ENCODE measurements at places on chromosomes 7 and 10. TPM values are rescaled to one million over a fixed set of nuclear protein-coding genes. Genes with fewer than 3 reads are reported as not detected.

The ASAH2B gene
- 7.2 TPM for total RNA-seq

The IFIT1B gene
- not detected for total RNA-seq

The CYP17A1 gene
- not detected for total RNA-seq

The FAM107B gene
- 32.1 TPM for total RNA-seq

DNA sequence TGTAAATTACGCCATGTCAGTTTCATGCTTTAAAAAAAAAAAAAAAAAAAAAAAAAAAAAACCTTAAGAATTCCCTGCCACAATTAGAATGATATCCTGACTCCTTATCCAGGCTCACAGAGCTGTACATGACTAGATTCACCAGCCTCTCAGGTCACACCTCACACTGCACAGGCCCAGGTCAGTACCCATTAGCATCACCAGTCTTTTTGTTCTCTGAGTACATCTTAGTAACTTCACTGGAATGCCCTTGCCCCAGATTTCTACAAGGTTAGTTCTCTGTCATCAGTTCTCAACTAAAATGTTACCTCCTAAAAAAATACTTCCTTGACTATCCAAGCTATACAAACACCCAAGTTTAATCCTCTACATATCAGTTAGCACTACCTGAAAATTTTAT is 211.0 kb downstream of the LRRN3 start:
- no peaks in the 10 kb centered on the region for H3K4me1 ChIP-seq
- no peak for DNase-seq
- no peaks in the 10 kb centered on the region for H3K27me3 ChIP-seq
- H3K36me3 ChIP-seq: no peaks in the 10 kb centered on the region
- no peak overlapping the region for H3K27ac ChIP-seq

DNA sequence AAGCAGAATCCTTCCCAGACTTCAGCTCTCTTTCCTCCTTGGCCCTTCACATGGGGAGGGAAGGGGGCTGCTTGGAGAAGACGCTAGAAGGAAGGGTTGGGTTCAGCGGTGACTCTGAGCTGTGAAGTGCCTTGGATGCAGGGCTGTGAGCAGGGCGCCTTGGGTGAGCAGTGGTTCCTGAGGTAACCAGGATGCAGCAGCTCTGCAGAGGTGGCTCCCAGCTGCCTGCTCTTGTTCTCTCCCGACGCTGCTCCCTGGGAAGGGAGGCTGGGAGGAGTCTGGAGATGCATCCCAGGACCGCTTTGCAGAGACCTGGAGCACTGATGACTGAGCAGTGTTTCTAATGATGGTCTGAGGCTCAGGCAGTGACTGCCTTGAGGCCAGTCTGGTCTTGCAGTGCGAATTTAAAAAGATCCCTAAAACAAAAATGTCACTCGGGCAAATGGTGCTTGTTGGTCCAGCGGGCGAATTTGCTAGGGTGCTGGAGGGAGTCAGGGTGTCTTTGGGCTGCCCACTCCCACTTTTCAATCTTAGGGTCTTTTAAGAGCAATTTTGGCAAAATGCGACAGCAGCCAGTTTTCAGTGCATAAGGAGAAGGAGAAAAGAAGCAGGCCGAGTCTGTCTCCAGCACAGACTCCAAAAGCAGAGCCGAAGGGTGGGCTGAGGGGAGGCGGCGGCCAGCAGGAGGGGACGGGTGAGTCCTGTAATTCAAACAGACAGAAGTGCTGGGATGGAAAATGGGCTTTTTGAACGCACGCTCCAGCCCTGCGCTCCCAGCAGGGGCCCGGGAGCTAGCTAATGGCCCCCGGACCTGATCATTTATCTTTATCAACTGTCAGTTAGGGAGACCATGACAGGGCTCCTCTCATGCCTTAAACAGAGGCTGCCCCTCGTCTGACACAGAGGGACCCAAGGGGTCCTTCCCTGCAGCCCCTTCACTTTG is 191.2 kb upstream of the SHH start:
- no peaks in the 10 kb centered on the region for H3K36me3 ChIP-seq
- H3K27me3 ChIP-seq: peaks cover 2% of the 10 kb centered on the region
- no peak for DNase-seq

DNA sequence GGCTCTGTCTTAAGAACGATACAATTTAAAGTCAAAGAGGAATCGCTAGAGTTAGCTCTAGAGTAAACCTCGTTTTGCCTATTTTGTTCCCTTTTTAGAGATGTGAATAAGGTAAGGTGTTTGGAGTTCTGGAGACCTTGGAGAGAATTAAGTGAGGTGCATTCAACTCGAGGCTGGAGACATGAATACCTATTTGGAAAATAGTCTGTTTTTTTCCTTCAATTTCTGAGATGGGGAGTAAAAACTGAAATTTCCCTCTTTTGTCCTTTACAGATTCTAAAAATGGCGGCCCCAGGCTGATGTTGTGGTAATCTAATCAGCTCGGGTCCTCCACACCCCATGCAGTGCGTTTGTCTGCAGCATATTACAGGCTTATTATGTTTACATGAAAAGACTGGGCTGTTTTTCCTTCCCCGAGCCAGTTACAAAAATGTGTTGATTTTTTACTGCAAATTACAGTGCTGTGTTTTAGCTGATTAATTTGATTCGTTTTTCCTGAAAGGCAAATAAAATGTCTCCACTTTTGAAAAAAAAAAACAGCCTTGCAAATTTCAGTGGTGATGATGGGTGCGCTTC is 1.5 kb downstream of the KMT2E start:
- peaks cover 21% of the 10 kb centered on the region for H3K4me1 ChIP-seq
- DNase-seq: peak; percentile 54
- no peaks in the 10 kb centered on the region for H3K27me3 ChIP-seq

- peaks cover 31% of the 10 kb centered on the region for H3K4me1 ChIP-seq
- H3K27ac ChIP-seq: peak overlapping the region; percentile 95
- no peak overlapping the region for H3K4me3 ChIP-seq
- no peak for DNase-seq
- H3K27me3 ChIP-seq: no peaks in the 10 kb centered on the region
Measured at GRCh38 chr10:128062881-128063563, 63.2 kb downstream of the MKI67 start.

DNA sequence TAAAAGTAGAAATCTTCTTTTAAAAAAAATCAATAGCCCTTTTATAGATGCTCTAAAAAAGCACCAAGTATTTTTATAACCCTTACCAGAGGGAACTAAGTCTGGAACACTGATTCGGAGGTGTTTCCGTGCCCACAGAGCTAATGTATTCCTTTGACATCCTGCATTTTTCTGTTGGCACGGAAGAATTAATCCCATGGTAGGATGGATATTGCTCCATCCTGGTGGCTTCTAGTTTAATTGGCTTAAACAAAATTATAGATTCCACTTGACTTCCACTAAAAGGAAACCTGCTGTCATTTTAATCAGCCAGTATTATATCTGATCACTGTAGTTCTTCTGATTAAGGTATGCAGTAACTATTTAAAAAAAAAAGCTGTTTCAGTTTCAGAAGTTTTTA is 164.0 kb upstream of the NPS start:
- no peak for DNase-seq
- no peak overlapping the region for H3K4me3 ChIP-seq
- H3K27me3 ChIP-seq: no peaks in the 10 kb centered on the region
- H3K4me1 ChIP-seq: no peaks in the 10 kb centered on the region
- peaks cover 25% of the 10 kb centered on the region for H3K36me3 ChIP-seq

GRCh38 chr10:100045592-100045991 is 35.8 kb upstream of the DNMBP start:
- no peaks in the 10 kb centered on the region for H3K36me3 ChIP-seq
- no peak for DNase-seq
- H3K27me3 ChIP-seq: no peaks in the 10 kb centered on the region

GRCh38 chr7:93146472-93147141 is 1.6 kb downstream of the SAMD9L start:
- H3K36me3 ChIP-seq: no peaks in the 10 kb centered on the region
- peaks cover 17% of the 10 kb centered on the region for H3K4me1 ChIP-seq
- DNase-seq: no peak

Data from MCF 10A (cell line).